ENCODE measurements at places on chromosomes 5 and 9. TPM values are rescaled to one million over a fixed set of nuclear protein-coding genes. Genes with fewer than 3 reads are reported as not detected.

CFAP90 gene
- not detected for total RNA-seq

C5orf52 gene
- not detected for total RNA-seq

SH3TC2 gene
- 10.6 TPM for total RNA-seq

UBE2QL1 gene
- total RNA-seq: not detected

P4HA2 gene
- total RNA-seq: 168 TPM

HTR4 gene
- not detected for total RNA-seq

C5orf63 gene
- total RNA-seq: 3.6 TPM

ZDHHC11 gene
- total RNA-seq: 2.4 TPM

PDGFRB gene
- 114 TPM for total RNA-seq

TAF1L gene
- under 0.01 TPM for total RNA-seq

TAF11L5 gene
- not detected for total RNA-seq

All from placental pericyte (primary cell).